ENCODE measurements at places on chromosomes 7 and 10.

- no peak for DNase-seq
Observed at GRCh38 chr10:72088889-72089575, 681 bp upstream of the SPOCK2 start.

GRCh38 chr7:150420987-150421674, 29.3 kb upstream of the GIMAP8 start:
- DNase-seq = peak; percentile 73

- no peak for DNase-seq
Observed at GRCh38 chr10:124520558-124521428, 59.2 kb downstream of the LHPP start.

DNA sequence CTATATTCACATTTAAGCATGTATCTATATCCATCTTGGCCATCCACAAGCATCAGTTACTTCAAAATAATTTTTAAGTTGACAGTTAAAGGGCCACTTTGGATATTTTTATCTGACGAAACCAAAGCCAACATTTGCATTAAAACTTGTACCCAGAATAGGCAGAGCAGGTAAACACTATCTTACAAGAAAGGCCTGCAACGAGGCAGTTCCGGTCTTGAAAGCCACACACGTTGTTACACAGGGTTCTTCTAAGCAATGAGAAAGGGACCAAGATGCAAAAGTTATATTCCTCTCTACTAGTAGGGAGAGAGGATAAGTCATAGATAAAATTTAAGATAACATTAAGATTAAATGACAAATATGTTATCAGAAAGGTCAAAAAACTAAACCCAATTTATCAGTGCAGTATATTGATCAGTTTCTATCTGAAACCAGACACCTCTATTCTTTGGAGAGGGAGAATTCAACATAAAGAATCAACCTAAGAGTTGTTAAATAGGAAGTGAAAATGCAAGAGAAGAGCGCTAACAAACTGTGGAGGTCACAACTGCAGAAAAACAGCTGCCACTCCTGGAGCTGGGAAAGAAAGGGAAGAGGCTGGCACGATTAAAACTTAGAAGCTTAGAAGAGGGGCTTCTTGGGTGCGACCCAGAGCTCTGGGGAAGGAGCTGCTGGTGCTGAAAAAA, 701.3 kb downstream of the TNS3 start:
- no peak for DNase-seq

- no peak for DNase-seq
Observed at GRCh38 chr7:45253368-45253767, 95.8 kb downstream of the RAMP3 start.

- DNase-seq = no peak
Observed at GRCh38 chr7:16067711-16068110, 353.6 kb downstream of the CRPPA start.

DNA sequence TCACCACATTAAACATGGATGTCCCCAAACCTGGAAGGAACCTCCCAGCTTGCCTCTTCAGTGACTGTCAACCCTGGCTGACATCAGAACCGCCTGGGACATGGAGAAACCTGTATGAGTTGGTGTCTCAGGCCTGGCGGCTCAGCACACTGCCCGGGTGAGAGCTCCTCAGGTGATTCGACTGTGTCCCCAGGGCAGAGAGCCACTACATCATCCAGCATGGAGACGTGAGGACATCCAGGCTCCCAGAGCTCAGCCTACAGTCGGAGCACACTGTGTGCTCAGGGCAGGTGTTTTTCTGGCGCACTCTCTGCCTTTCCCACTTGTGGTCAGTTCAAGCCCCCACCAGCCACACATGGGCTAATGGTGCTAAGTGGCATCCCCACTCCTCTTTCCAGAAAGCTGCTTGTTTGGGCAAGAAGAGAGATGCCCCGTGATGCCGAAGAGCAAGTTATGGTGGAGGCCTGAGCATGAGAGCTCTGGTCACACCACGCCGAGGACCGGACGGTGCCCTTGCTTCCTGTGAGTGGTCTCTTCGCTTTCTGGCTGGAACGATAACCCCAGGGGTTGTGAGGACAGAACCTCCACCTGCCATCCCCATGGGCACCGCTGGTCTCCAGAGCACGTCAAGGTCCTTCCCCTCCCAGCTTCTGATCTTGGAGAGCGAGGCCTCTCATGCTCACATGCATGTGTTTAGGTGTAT, 38.5 kb downstream of the AMZ1 start:
- DNase-seq = no peak

- no peak for DNase-seq
Observed at GRCh38 chr10:102773986-102774385, 30.2 kb downstream of the WBP1L start.

GRCh38 chr7:40310258-40310657, 175.5 kb downstream of the SUGCT start:
- no peak for DNase-seq

DNA sequence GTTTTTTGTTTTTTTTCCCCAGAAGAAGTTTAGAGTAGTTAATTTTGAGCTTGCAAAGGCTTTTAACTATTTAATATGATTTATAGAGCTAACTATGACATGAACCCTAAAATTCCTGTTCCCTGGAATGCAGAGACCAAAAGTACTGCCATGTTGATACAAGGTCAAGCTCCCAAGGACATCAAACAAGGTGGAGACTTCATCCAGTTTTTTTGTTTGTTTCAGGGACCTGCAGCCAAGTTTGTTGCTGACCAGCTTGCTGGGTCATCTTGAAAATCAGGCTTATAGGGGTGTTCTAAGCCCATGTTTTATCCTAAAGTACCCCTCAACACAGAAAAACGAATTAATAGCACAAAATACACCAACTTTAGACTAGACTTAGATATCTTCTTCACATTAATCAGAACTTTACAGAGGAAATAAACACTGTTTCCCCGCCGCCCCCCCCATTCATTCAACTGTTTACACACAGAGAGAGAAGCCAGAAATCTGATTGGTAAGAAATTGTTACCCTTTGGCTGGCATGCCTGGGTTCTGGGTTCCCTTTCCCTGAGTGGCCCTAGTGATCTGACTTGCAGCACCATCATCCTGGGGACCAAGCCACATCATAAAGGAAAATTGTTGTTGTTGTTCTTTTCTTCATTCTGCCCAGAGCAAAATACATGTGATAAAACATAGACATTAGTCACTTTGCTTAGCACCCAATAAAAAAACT, 860.5 kb downstream of the CCSER2 start:
- DNase-seq = no peak

DNA sequence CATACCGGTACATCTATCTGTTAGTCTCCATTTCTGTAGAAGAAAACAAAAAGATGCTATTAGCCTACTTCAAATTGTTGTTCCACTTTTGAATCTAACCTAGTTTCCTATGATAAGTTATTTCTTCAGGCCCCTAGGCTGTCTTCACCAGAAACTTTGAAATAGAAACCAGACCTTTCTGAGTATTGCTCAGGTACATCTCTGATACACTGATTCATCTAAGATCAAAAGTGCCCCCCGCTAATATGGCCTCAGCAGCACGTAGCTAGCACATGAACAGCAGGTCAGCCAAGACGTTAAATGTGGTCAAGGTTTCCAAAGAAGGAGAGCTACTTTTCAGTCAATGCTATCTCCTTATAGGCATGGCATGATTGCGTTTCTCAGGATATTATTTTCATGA, 23.6 kb downstream of the CTAGE6 start:
- no peak for DNase-seq

DNA sequence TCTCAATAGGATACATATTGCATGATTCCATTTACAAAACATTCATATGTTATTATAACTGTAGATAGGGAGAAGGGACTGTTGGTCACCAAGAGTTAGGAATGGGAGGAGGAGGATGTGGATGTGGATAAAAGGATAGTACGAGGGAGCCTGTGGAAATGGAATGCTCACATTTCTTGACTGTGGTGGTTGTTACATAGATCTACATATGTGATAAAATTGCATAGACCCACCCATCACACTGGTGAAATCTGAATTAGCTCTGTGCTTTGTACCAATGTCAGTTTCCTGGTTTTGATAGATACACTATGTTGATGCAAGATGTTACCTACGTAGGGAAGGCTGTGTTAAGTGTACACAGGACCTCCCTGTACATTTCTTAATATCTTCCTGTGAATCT, 233.5 kb upstream of the MTPN start:
- DNase-seq = no peak

DNA sequence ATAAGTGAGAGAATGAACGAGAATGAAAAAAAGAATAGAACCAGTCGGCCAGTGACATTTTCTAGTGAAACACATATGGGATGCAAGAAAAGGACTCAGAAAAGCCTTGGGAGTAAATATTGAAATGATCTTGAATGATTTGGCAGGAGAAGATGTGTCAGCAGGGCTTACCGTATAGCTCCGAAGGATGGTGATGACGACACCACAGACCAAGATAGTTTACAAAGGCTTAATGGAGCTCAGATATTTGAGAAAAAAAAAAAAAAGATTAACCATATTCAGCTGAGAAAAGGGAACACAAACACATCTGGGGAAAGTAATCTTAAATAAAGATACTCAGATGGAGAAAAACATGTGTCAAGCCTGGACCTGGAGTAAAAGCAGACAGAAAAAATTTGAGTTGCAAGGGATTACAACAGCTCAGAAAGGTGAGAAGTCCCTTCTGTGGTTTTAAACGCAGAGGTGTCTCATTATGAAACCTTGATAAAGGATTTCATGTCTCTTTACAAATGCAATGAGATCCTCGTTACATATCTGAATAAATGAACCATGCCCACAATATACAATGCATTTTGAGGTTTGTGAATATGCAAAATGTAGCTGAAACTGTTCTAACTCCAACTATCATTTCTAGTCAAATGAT, 36.0 kb downstream of the DNAJB9 start:
- no peak for DNase-seq

GRCh38 chr7:104552102-104552501, 223.7 kb downstream of the LHFPL3 start:
- DNase-seq = no peak

DNA sequence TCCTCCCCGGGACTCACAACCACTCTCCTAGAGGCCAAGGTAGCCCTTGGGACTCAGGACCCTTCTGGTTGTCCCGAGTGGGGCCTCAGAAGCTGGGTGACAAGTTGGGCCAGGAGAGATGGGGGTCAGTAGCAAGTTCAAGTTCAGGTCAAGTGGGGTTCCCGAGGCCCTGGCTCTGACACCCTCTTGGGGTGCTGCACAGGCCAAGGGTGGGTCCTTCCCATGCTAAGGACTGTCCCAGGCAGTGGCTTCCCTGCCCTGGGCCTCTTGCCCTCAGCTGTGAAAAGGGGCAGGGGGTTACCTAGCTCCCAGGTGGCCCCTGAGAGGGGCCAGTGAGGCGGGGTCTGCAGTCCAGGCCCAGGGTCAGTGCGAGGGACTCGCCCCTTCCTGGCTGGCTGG, 115.4 kb upstream of the TNRC18 start:
- DNase-seq = no peak

GRCh38 chr10:70737250-70737649, 47.9 kb downstream of the TBATA start:
- no peak for DNase-seq

- no peak for DNase-seq
Observed at GRCh38 chr7:129830949-129831348, 121.8 kb downstream of the UBE2H start.

DNA sequence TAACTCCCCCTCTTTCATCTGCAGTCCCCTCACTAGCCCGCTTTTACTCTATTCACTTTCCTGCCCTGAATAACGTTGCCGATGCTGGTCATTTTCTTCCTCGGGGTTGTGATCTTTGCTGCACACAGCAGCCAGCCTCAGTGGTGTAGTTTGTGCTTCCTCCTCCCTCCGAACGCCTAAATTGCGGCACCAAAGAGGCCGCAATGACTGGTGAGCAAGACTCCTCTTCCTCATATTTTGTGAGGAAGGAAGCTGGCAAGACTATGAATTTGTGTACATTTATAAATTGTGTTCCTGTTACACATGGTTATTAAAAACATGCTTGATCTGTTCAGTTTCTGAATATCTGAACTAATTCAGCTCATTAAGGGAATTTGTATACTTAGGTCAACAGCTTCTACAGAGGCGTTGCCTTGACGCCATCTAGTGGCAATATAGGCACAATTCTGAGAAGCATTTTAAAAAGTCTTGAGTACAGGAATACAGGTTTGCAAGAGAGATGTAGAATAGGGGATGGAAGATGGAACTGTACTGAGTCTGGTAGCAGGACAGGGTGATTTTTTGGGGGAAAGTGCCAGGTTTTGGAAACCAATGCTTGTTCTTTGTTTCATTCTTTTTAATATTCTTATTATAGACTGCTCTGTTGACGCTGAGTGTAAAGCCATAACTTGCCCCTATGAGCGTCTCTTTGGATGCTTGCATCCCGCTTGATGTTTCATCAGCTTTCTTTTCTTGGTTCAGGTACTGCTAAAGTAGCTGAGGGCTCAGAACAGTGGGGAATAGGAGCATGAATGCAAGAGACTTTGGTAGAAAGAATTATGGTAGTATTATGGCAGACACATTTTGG, 4.1 kb upstream of the TAS2R5 start:
- DNase-seq = peak; percentile 1

DNA sequence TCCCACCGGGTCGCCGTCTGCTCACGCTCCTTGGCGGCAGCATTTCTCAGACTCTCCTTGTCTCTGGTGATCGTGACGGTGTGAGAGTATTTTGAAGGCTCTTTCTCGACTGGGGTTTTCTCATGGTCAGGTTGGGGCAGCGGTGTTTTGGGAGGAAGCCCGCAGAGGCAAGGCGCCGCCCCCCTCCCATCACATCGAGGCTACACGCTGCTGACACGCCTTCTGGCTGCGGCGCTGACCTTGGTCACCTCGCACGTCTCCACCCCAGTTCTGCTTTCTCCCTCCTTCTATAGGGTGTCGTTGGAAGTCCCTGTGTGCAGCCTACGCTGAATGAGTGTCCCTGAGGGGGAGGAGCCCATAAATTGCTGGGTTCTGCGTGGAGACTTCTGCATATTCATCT, 55.2 kb downstream of the GLRX3 start:
- DNase-seq = no peak

DNA sequence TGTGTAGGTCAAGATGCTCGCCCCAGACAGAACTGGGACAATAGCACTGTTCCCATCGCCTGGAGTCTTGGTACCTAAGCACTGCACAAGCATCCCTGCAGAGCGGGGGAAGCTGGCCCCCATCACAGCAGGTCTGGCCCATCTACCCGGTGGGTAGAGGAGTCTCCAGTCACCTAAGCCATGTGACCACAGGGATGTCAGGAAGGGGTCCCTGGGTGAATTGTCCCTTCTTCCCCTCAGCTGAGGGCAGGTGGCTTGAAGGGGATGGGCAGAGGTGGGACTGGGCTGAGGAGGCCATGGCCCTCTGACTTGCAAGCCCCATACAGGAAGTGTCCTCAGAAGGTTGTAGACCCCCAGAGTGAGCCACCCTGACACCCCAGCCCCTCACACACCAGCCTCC, 39.7 kb downstream of the FRMPD2 start:
- no peak for DNase-seq

DNA sequence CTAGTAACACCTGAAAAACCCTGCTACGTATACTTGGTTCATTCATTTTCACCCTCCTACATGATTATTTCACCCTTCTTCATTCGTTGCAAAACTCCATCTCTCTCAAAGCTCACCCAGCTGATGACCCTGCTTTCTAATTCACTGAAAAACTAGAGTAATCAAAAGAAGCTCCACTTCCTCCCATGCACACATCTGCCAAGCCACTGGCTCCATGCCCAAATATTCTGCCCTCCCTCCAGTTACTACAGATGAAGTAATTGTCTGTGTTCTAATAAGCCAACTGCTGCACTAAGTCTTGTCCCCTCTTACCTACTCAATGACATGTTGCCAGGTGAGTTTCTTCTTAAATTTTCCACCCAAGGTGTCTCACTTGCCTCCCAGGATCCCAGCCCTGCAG, 96.9 kb upstream of the CCDC71L start:
- no peak for DNase-seq

Data from stimulated activated CD4-positive, alpha-beta T cell treated with anti-CD3 and anti-CD28 coated beads, Interleukin-15, amount 100 ng/mL, for 48 hours (primary cell).